Activated CD4-positive, alpha-beta T cell treated with anti-CD3 and anti-CD28 coated beads, Interleukin-2, amount 50 U/mL, for 4 hours (primary cell): ENCODE measurements at places on chromosomes 3 and 15.

- DNase-seq: no peak
These were observed 121.0 kb upstream of the CDIN1 start for GRCh38 chr15:36458411-36458810.

GRCh38 chr15:100598655-100599054 is 3.3 kb downstream of the LINS1 start:
- DNase-seq: no peak

- DNase-seq: no peak
These were observed 1.5 kb downstream of the CHST14 start for GRCh38 chr15:40472171-40472727.

- DNase-seq: no peak
These were observed 33.0 kb downstream of the SNRK start for GRCh38 chr3:43319376-43319775.

DNA sequence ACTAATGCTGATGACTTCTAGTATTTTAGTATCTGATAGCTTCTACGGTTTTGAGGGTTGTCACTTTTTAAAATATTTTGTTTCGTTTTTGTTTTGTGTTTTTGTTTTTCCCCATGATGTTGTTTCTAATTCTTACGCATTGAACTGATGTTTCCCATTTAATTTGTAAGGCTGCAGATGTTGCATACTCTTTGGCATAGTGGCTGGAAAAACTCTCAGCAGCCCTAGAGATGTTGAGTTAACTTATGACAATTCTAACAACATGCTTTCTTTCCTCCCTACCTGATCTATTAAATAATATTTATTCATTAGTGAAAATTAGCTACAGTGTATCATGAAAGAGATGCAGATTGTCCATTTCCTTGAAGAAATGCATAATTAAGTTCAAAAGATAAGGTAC is 559.3 kb upstream of the GRM7 start:
- DNase-seq: no peak

DNA sequence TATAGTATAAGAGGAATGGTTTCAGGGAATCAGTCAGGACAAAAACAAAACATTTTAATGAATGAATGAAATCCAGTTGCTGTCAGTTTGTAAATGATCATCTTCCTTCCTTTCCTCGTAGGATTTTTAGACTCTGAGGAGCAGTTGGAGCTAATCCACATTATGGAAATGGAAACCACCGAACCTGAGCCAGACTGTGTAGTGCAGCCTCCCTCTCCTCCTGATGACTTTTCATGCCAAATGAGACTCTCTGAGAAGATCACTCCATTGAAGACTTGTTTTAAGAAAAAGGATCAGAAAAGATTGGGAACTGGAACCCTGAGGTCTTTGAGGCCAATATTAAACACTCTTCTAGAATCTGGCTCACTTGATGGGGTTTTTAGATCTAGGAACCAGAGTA is 3.1 kb downstream of the TIPARP start:
- no peak for DNase-seq

DNA sequence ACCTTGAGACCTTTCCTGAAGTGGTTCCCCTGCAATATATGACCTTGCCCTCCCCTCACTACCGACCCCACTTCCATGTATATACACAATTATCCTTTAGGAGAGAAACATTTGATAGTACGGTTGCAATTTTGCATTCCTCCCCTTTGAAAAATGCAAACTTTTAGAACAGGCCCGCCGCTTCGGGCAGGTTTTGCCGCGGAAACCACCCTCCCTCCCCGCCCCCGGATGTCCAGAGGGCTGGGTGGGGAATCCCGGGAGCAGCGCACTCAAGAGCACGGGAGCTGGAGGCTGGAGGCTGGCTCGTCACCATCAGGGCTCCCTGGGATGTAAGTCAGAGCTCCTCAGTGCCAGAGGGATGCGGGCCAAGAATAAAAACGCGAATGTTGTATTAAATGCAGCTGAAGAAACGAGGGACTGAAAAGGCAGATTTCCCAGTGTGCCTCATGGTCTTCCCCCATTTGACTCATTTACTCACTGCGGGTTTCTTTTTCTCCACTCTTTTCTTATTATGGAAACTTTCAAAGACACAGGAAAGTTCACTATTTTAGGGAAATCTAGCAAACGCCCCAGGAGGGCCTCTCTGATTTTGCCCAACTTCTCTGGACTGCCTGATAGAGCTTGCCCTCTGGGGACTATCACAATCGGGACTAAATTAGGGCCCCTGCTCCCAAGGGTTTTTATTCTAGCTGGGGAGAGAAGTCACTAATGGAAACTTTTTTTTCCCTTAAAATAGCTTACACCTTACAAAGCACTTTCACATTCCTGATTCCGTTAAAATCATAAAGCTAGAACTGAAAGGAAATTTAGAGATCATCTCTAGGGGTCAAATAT is 2.9 kb upstream of the USP3 start:
- DNase-seq: no peak

DNA sequence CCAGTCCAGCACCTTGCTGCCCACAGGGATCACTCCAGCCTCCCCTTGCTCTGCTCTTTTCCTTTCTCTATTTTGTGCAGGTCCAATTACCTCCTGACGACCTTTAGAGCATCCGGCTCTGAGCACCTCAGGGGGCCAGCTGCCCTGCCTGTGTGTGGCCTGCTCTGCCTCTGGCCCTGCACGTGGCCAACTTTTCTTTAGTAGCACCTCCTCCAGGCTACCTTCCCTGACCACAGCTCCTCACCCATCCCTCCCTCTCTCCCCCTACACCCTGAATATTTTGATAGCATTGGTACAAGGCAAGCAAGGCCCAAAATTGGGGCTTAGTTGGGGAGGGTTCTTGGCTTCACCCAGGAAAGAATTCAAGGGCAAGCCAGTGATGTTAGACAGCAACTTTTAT is 66.9 kb upstream of the PRR20G start:
- no peak for DNase-seq

DNA sequence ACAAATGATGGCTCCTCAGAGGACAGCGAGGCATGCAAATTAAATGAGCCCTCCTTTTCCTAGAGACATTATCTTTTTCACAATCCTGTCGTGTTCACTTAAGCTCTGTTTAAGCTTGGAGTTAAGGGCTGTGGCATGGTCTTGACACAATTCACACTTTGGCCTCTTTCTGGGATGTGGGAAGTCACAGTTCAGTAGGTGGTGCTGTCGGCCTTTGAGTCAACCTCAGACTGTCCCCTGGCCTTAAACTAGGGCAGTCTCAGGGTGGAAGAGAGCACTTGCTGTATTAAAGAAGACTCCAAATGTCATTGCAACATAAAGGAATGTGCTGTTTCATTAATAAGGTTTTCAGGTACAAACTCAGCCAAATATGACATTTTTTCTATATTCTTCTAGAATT is 351.0 kb downstream of the MCTP2 start:
- no peak for DNase-seq

DNA sequence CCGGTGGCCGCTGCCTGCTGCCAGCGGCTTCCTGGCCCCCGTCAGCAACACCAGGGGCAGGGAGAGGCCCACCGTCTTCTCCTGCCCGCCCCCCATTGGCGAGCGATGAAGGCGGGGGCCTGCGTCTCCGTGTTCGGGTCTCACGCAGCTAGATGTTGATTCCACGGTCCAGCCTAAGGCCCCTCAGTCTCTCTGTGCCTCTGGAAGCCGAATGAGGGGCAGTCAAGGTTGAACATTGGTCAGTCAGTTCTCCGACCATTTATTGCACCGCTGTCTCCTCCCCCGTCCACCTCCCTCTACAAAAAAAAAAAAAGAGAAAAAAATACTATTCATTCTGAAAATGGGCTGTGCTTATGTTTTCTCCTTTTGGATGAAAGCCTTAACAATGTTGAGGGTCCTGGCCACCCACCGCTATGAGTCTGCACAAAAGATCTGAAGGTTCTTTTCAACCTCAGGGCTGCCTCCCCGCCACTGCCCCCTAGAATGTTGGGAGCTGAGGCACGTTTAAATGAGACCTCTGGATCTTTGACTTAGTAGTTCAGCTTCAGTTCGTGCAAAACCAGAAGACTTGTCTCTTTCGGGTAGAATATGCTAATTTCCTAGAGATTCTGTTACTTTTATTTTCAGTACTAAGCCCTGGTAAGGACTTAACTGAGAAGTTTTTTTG is 736 bp downstream of the IREB2 start:
- DNase-seq: no peak

DNA sequence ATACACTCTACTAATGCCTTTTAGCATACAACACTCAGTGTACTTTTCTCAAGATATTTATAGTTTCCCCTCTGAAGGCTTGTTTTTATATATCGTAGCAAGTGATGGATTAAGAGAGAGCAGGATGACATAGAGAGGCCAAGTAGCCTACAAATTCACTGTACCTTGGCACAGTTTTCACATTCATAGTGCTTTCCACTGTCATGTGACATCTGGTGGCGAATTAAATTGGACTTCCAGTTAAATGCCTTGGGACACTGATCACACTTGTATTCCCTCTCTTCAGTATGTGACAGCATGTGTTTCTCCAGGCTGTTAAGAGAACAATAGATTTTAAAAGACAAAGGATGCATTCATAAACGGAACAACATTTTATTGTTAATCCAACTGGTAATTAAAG is 541.1 kb downstream of the MECOM start:
- no peak for DNase-seq

- DNase-seq: peak; percentile 16
These were observed 32.7 kb downstream of the IQSEC1 start for GRCh38 chr3:13040361-13041074.
